ENCODE measurements at places on chromosomes 12 and 14.

- peak; percentile 93 for DNase-seq
Measured at GRCh38 chr12:48956279-48957140, 777 bp downstream of the ARF3 start.

DNA sequence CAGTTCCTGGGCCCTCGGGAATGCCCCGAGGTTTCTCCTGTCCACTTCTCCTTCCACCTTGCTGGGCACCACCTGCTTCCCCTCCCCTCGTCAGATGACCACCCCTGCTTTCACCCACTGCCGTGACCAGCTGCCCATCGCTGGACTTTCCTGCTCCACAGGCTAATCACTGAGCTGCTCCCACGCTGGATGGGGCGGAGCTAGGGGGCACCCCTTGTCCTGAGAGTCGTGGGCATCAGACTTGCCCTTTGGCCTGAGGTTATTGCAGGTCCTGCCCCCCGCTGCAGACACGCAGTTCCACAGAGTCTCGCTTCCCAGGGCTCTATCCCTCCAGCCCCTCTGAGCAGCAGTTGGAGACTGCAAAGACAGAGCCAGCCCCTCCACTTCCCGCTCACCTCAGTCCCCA is 427 bp downstream of the SLC6A12 start:
- DNase-seq = no peak

DNA sequence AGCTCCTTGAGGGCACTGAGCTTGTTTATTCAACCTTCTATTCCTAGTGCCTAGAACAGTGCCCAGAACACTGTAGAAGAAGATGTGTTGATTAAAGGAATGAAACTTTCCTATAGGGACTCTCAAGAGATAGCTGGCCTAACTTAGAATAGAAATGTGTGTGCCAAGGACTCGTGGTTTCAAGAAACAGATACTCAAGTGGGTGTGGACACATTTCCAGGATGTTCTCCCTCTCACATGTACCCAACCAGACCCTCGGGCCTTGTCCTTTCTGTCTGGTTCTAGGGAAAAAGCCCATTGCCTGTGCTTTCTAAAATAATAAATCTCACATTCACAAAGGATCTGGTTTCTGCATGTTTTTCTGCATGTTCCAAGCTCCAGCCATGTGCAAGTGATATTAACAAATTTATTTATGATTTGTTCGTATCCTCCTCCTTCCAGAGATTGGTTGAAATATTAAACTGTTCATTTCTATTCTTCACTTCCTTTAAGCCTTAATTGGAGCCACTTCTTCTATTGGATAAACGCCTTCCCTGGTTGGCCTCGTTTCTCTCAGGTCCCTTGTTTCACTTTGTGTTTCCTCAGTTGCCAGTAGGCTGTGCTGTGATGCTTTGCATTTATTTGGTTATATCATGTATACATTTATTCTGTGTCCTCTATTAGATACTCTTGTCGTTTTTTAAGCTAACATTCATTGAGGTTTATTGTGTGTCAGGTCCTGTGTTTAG is 89.8 kb downstream of the CRADD start:
- no peak for DNase-seq

DNA sequence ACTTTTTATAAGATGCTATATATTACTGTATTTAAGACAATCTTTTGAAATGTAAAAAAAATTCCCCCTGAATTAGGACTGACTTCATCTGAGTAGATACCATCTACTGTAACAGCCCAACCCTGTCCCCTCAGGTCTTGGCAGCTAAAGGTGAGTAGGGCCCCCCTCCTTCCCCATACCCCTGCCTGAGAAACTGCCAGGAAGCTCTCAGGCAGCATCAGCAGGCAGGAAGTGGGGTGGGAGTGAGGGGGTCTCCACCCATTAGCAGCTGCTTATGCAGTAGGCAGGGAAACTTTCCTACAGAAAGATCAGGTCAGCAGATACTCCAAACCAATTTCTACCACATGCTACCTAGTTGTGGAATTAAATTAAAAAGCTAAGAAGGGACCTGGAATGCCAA is 62.5 kb downstream of the PAX9 start:
- no peak for DNase-seq

DNA sequence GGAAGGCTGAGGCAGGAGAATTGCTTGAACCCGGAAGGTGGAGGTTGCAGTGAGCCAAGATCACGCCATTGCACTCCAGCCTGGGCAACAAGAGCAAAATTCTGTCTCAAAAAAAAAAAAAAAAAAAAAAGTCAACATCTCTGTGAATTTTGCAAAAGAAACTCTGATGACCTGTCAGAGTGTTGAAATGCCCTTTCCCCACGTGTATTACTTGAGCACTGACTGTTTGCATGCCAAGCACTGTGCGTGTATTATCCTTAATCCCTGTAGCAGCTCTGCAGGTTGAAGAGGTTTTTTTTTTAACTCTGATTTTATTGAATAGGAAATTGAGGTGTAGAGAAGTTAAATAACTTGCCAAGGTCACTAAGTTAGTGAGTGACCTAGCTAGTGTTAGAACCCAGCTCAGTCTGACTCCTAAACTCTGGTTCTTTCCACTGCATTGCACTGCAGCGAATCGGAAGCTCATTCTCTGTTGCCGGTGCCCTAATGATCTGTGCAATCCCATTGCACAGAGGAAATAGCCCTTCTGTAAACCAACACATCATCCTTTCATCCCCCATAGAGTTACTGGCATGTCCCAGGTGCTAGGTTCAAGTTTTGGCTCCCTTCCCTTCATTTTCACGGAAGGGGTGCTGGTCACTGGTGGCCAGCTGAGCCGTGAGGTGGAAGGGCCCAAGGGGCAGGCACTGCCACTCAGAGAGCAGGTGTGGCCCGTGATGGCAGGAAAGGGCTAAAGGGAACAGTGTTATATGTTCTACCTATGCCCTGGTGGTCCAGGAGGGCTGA is 122.3 kb downstream of the EML1 start:
- no peak for DNase-seq

DNA sequence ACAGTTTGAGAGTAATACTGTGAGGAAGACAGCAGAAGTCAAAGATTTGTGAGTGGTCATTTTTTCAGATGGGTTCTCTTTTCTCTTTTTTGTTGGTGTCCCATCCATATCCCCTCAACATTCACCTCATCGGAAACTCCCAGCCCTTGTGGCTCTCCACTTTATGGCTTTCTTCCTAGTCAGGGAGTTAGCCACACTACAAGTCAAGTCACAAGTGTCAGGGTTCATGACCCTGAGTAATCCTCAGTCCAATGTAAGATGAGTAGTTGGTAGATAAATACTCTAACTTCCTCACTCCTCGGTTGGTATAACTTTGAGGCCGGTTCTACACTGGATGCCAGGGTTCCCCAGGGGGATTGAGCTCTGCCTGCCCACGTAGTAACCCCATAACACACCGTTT is 41.4 kb downstream of the PTGER2 start:
- no peak for DNase-seq
